Stimulated activated CD8-positive, alpha-beta memory T cell treated with anti-CD3 and anti-CD28 coated beads, Interleukin-15, amount 100 ng/mL, for 48 hours (primary cell): ENCODE measurements at places on chromosomes 1 and 21.

DNA sequence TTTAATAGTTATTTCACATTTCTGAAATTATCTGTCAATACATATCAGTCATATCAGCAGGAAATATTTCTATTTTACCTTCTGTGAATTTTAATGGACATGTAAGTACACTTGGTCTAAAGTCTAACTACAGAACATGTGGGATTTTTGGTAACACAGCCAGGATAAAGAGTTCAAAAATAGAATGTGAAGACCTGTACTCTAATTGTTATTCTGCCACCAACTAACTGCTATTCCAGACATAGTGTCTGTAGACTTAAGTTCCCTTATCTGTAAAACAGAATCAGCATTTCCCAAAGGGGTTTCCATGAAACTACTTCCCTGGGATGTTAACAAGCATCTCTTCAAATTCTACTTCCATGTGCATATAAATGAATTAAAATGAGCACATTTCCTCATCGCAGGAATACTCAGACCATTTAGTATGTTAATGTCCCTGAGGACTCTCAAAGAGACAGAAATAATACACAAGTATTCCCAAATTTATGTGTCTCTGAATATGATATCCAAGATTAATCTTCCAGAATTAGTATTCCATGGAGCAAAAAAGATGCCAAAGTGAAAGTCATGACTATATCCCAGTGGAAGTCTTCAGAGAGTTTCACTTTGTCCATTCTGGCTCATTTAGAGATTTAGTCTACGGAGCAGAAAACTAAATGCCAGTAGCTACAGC, 325.6 kb downstream of the NEGR1 start:
- no peak for DNase-seq

DNA sequence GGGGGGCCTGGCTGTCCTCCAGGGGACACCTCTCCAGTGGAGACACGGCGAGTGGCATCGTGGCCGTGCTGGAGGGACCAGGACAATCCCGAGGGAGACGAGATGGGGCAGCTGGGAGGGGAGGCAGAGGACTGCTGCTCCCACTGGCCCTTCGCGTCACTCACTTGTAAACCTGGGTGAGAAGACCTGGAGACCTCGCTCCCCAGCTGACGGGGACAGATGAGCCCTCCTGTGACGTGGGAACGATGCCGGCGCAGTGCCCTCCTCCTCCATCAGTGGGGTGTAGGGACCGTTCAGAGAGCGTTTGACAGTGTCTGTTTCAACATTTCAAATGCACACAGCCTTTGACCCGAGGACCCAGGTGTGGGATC, 4.6 kb downstream of the SPATC1L start:
- no peak for DNase-seq

GRCh38 chr1:106457368-106457767, 599.1 kb upstream of the PRMT6 start:
- no peak for DNase-seq

GRCh38 chr1:215118081-215118480, 35.5 kb downstream of the KCNK2 start:
- no peak for DNase-seq

GRCh38 chr1:87137342-87137739, 191.3 kb upstream of the LMO4 start:
- DNase-seq, result no peak

- DNase-seq, result no peak
Observed at GRCh38 chr1:118254491-118255425, 69.7 kb upstream of the SPAG17 start.

DNA sequence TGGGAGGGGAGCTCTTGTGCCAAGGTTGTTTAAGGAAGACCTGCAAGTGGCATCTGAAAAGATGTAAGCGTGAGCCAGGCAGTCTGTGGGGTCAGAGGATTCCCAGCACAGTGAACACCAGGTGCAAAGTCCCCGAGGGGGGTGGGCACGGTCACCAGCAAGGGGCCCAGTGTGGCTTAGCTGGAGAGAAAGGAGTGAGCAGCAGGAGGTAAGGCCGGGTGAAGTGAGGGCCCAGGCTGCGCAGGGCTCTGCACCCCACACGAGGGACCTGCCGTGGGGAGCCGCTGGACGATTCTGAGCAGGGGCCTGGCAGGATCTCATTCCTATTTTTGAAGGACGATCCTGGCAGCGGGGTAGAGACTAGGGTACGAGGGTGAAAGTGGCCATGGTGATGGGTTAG, 4.1 kb downstream of the DDOST start:
- DNase-seq, result no peak

DNA sequence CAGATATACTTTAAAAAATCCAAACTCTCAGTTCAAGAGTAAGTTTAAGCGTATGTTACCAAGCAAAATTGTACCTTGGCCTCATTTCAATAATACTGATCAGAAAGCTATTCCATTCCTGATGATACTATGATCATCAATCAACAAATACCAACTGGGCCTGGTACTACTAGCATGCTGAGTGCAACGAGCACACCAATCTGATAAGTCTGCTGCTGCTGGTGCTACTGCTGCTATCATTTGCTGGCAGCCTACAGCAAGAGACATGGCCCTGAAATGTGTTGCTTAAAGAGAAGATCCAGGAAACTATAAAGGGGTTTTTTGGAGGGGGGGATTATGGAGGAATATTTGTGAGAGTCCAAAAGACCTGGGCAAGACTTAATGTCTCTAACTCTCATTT, 39.7 kb downstream of the NME7 start:
- DNase-seq, result no peak

DNA sequence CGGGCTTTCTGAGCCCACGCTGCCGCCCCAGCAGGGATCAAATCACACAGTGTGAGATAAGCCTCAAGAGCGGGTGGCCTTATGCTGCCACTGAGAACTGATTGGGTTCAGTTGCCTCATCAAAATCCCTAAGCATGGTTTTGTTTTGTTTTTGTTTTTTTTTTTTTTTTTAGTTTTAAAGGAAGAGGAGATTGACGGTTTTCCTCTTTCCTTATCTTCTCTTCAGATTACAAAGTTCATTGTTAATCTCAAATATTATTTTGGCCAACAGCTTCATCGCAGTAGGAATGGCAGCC, 651 bp downstream of the COA6 start:
- no peak for DNase-seq

DNA sequence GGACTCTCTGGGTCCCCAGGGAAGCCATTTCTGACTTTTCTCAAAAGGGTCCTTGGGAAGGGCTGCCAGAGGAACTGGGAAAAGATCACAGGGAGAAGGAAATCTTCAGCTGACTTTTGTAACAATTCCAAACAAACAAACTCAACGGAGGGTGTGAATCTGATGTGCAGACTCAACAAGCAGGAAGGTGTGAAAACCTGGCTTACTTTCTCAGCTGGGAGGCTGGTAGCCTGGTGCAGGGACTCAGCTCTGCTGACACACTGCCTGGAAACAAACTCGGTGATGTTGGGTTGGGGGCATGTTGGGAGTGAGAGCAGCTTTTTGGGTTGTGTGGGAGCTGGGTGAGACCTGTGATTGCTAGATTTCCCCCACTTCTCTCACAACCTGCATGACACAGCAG, 10.2 kb upstream of the HSD3B2 start:
- DNase-seq, result no peak

DNA sequence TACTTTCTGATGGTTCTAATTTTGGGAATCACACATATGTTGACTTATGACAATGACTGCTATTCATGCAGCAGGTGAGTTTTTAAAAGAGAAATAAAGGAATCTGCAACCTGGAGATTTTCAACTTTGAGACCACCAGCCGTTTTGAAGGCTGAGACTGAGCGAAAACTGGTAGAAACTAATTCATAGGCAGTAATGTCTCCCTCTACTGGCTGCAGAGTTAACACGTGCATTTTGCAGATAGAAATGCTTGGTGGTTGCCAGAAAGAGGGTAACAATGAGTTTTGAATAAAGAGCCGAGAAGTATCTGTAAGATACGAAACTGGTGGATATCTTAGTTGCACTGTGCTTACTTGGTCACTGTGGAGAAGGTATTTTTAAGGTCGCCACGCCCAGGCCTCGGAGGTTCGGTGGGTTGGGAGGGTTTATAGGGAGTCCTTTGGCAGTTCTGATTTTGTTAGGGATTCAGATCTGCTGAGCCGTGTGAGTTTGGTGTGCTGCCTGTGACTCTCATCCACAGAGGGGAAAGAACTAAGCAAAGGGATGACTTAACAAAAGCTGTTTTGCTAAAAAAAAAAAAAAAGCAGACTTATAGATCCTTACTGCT, 83.0 kb downstream of the RYR2 start:
- no peak for DNase-seq
